ENCODE measurements at places on chromosomes 12 and 14.

DNA sequence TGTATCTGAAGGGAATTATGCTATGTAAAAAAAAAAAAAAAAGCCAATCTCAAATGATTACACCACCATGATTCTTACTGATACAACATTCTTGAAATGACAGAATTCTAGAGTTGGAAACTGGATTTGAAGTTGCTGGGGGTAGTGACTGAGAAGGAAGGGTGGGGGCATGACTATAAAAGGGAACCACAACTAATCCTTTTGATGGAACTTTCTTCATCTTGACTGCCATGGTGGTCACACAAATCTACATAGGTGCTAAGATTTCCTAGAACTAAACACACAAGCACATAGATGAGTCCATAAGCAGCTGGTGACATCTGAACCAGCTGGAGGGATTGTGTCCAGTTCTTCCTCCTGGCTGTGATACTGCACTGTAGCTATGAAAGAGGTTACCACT, 51.4 kb downstream of the CLMN start:
- DNase-seq: no peak

DNA sequence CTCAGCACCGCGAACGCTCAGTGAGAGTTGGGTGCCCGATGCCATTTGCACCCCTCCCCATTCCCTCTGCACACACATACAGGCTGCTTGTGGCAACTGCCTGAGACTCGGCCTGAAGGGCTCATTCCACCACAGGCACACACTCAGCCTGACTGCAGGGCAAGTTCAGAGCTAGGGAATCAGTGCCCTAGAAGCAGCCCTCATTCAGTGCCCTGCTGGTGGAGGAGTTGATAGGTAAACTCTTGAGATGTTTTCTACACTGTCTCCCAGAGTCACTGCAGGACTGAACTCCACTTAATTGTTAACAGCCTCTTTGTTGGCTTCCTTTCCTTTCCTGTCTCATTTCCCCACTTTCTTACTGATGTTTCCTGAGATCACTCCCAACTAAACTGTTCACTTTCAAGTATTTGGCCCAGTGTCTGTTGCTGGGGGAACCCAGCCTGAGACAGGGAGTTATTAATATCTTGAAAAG, 16.9 kb downstream of the PPP1R36 start:
- DNase-seq: no peak

DNA sequence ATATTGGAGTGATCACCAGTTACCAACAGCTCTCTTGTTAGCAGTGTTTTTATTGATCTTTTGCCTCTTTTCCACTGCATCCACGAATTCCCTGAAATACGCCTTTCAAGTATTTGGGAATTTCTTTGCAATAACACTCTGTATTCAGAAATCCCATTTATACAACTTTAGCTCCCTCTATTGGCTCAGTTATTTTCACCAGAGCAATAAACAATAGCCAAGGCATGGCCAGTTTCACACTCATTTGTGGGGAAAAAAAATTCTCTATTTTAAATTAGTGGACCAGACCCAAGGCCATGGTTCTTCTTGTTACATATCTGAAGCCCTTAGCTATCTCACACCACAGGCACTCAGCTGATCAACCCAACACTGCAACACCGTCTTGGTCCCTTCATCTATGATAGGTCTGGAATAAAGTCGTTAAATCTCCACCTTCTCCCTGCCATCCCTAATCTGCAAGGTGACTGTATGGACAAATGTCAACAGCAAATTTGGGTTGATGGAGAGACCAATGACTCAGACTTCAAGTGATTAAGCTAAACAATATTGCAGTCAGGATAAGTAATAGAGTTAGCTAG, 92.4 kb upstream of the TMEM260 start:
- no peak for DNase-seq

DNA sequence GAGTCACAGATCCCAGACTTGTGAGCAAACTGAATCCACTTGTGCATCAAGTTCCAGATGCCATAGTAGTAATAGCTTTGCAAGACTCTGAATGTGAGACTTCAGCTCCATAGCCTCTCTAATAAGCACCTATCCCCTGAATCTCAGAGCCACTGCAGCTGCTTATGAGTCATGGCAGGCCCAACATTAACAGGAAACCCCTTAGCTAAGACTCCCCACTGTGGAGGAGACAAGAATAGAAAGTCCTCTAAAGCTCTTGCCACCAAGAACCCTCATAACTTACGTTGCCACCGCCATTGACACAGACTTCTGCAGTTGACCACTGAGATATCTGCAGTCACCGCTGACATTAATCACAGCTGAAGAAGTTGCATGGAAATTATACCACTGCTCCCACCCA, 62.9 kb upstream of the PDE3A start:
- DNase-seq: no peak

DNA sequence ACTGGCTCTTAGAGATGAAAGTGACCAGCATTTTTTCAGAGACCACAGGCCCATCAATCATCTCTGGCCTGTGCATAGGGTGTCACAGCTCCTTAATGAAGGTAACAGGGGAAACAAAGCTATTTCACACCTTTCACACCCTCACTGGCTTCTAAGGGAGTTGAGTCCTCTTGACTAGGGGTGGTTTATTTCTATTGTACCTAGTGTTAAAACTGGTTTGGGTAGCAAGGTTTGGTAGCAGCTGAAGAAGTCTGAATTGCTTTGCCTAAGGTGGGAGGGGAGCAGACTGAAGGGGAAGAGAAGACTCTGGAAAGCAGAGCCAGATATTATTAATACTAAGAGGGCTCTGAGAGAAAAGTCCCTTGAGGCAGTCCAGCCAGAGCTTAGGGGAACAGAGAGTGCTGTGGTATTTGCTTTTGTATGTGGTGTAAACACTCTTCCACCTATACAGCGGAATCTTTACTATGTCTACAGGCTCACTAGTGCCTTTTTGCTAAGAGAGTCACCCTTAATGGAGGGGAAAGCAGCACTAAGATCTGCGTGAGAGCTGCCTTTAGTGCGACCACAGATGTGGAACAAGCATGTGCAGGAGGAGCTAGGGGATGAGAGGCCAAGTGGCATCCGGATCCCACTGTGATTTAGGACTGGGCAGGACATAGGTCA, 95.8 kb downstream of the STXBP6 start:
- DNase-seq: no peak

- DNase-seq: no peak
Measured at GRCh38 chr12:52615912-52616311, 2.4 kb downstream of the KRT73 start.

DNA sequence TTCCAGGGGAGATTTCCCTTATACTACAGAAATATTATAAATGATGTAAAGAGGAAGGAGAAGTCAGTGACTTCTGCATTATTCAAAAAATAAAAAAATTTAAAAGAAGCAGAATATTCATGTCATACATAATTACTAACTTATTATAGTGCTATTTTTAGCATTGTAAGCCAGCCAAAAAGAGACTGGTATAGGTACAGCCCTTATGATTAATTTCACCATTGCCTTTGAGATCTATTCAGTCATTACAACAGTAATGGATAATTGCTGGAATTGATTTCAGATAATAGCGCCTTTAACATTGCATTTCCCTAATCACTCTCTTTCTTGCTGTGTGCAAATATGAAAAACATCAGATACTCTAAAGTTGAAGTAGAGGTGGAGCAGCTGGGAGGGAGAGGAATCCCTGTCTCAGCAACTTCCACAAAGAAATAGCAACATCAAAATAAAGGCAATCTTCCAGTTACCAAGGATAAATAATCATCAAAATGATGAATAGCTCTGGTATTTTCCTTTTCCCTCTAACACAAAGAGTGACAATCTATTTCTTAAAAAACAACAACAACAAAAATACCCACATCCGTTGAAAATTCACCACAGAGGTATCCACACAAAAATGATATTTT, 71.8 kb upstream of the OVCH1 start:
- no peak for DNase-seq

GRCh38 chr12:131608740-131609690, 101.9 kb upstream of the SFSWAP start:
- peak; percentile 46 for DNase-seq

GRCh38 chr14:64721899-64722298, 17.7 kb downstream of the PLEKHG3 start:
- DNase-seq: no peak

- no peak for DNase-seq
Measured at GRCh38 chr12:15276088-15276698, 46.1 kb upstream of the PTPRO start.

- no peak for DNase-seq
Measured at GRCh38 chr14:101965181-101965544, 790 bp downstream of the DYNC1H1 start.

DNA sequence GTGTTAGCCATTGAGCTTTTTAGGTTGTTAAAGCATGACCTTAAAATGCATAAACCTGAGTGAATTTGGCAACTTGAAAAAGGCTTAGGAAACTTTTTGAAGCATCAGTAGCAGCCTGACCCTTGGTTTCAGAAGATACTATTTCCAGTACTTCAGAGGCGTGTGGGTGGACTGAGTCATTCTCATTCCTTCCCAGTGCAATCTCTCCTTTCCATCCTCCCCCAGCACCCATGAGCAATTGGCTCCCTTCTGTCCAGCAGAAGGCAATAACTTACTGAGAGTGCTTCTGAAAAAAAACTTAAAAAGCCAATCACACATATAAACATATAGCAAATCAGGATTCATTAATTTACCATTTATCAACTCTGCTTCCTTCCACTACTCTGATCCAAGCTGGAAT, 299.3 kb upstream of the STXBP6 start:
- DNase-seq: no peak

DNA sequence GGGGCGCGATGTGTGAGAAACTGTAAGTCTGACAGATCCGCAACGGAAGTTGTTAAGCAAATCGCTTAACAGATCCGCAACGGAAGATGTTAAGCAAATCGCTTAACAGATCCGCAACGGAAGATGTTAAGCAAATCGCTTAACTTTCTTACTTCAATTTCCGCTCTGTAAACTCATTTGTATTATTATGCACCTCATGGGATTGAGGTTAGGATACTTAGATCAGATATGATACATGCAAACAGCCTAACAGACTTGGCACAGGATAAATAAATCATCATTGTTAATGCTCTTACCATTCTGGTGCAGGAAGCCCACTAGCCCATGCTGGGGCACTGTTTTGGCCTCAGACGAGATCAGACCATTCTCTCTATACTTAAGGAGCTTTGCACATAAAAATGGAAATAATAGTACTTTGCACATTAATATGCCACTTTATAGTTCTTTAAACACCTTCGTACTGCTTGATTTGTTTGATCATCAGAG, 399 bp downstream of the NCAPD2 start:
- DNase-seq: no peak

DNA sequence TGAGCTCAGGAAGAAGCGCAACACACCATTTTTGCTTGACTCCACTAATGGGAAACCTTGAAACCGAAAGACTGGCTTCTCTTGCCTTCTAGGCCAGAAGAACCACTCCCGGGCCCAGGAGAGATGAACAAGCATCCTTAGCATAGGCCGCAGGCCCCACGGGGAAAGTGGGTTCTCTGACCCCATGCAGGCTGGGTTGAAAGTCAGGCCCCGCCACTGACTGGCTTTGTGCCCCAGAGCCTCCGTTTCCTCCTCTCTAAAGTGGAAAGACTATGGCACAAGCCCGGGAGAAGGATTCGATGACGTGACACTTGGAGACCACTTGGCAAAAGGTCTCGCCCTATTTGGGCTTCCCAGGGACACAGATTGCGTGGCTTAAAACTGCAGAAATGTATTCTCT, 9.9 kb upstream of the FZD10 start:
- DNase-seq: no peak

DNA sequence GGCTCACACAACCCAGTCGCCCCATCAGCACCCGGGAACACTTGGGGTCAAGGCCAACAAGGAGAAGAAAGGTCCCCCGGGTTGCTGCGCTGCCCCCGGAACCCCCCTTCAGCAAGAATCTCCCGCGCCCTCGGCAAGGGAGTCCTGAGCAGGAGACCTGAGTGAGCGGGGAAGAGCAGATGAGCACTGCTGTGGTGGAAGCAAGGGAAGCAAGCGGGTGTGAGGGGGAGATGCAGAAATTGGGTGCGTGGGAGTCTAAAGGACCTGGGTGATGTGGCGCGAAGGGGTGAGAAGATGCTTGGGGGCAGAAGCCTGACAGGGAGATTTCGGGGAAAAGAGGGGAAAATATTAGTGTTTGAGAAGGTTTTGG, 105.5 kb upstream of the PRB2 start:
- no peak for DNase-seq

GRCh38 chr14:68966872-68967301, 12.2 kb downstream of the ACTN1 start:
- DNase-seq: no peak

GRCh38 chr12:111355201-111355925, 13.5 kb downstream of the PHETA1 start:
- no peak for DNase-seq

DNA sequence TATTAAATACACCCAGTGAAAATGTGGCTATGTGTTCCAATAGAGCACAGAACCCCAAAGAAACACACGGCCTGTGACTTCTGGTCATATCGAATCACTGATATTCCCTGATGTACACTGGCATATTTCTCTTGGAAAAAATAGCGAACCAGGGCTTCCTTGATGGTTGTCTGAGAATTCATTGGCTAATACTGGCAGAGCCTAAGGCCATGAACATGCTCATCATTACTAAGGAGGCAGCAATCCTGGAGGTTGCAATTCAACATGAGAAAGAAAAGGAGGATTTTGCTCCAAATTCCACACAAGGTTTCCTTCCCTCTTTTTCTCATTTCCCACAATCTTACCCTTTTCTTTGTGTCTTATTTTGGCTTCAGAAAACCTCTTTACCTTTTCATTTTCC, 212.9 kb upstream of the HMGA2 start:
- DNase-seq: no peak

- no peak for DNase-seq
Measured at GRCh38 chr12:119180380-119181040, 1.8 kb downstream of the HSPB8 start.

DNA sequence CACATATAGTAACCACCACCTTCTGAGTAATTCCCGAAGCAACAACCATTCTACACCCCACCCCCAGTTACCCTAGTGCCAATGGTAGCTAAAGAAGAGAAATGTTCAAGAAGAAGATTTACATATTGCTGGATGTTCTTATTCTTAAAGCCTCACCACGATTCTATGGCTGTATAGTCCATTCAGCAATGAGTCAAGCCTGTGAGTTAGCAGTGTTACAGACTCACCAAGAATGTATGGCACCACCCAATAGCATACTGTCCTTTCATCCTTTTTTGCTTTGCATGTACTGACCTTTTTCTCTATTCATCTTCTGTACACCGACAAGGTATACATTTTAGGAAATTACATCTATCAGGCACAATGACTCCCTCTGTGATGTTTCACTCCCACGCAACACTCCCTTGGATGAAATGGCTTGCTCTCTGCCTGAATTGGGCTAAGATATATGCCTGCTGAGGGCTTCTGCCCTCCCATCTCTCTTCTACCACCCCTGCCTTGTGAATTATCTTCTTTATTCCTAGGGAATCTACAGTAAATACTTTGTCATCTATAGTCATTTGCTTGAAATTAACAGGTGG, 945.8 kb downstream of the DIO2 start:
- DNase-seq: no peak

DNA sequence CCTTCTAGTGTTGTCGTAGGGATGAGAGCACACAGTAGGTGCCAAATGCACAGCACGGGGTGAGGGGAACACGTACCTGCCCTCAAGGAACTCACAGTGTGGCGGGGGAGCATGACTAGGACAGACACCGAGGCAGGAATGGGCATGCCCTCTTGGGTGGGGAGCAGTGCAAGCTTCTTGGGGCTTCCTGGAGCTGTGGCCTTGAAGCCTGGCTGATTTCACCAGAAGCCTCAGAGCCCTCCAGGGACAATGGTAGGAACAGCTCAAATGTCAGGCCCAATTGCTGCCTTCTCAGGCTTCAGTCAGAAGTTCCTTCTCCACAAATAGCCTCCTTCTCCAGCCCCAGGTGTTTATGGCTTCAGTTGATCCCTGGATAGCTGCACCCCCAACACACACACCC, 43.4 kb downstream of the TEAD4 start:
- DNase-seq: no peak
